ENCODE measurements at places on chromosomes 13 and 19.

DNA sequence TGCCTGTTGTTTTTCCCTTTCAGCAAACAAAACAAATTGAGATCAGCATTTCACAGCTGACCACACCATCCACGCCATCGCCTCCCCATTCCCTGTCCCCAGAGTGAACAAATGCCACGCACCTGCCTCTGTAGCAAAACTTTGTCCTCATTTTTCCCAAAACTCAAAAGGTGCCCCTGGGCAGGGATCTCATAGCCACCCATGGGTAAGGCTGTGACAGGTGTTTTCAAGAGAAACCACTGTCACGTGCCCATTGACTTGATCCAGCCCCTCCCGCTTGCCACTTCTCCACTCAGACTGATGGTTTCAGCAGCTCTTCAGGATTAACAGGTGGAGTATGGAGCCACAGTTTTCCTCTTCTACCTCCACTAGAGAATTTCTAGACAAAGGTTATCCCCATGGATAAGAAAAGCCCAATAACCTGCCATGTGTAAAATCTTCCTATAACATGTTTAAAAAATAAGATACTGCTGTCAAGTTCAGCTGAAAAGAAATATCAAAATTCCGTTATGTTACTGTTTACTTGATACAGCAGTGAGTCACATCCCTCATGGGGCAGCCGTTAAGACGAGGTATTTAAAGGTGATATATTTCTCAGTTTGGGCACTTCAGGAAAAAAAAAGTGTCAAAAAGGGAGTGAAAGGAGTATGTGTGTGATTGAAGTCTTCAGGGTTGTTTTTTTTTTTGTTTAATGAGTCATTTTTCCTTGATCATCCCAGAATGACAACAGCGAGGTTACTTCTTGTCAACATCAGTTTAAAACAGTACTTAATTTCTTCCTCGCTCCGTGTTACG is 63.5 kb upstream of the GPR183 start:
- no peak for DNase-seq

- no peak for DNase-seq
Measured at GRCh38 chr19:13094106-13094504, 8.6 kb downstream of the LYL1 start.

DNA sequence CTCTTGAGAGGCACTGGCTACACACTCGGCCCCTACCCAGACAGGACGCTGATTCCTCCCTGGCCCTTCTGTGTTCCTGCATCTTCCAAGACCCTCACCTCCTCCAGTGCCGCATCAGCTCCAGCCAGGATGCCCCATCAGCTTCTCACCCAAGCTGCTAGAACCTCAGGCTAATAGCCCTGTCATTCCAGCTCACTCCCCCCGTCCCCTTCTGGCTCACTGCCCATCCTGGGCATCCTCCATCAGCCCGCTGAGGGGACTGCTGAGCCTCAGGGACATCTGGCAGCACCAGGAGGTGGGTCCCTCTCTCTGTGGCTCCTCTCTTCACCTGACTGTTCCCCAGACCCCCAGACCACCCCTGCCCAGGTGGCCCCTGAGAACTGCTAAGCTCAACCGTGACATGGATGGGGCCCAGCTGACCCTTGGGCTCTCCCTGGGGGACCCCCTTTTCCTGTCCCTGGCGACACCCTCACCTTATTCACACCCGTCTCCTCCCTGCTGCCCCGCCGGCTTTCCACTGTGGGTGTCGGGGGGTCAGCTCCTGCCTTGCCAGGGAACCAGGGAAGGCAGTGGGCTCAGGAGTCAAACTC is 4.8 kb downstream of the FFAR3 start:
- no peak for DNase-seq

DNA sequence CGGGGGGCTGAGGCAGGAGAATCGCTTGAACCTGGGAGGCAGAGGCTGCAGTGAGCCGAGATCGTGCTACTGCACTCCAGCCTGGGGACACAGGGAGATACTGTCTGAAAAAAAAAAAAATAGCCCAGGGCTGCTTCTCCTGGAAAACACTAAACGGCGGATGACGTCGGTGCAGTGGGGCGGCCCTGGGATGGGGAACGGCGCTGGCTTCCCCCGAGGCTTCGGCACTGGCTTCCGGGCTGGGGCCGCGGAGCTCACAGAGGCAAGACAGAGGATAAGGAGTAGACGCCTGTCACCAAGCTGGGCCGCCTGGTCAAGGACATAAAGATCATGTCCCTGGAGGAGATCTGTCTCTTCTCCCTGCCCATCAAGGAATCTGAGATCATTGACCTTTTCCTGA is 5.0 kb downstream of the PRSS57 start:
- no peak for DNase-seq

GRCh38 chr19:42277821-42278451 is 8.9 kb downstream of the CIC start:
- no peak for DNase-seq

- no peak for DNase-seq
Measured at GRCh38 chr13:106151056-106151699, 384.3 kb downstream of the EFNB2 start.

GRCh38 chr13:103326326-103326725 is 260.1 kb upstream of the SLC10A2 start:
- DNase-seq: no peak

DNA sequence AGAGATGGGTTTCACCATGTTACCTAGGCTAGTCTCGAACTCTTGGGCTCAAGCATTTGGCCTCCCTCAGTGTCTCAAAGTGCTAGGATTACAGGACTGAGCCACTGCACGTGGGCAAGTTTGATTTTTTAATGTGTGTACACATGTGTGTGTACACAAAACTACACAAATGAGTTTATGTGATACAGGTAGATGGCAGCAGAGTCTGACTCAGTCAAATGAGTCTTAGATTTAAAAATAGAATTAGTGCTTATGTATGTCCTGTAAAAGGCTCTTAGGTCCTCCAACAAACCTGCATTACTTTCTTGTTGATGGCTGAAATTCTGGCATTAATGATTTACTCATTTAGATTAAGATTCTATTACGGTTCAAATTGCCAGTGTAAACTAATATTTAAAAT is 293.7 kb downstream of the PCDH17 start:
- DNase-seq: no peak

DNA sequence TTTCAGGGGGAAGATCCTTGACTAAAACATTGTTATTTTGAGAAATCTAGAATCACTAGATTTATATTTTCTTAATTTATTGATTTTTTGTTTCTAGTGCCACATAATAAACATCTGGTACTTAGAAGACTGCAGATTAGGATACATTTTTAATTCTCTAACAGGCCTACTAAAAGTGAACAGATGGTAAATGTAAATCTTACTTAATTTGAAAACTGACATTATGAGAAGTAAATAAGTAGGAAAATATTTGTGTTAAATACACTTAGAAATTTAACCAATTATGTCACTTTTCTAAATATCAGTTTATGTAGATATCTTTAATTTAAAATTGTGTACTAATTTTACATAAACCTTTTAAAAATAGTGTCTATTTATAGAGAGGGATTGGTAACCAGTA is 2255.6 kb upstream of the PCDH20 start:
- DNase-seq: no peak

- DNase-seq: no peak
Measured at GRCh38 chr19:12912571-12912970, 6.5 kb downstream of the SYCE2 start.

DNA sequence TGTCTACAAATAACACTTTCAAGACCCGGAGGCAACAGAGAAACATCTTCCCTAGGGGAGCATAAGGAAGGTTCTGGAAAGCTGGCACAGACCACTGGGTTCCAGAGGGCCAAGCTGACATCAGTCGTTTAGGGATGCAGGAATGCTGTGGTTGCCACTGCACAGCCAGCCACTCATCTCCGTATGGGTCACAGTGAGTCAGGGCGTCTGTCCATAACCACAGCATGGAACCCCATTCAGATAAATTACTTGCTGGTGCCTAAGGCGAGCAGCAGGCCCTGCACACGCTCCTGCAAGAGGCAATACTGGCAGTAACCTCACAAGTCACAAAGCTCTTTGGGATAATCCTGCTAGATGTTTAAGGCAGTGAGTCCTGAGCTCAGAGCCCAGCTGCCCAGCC is 140.9 kb upstream of the UBL3 start:
- DNase-seq: no peak

DNA sequence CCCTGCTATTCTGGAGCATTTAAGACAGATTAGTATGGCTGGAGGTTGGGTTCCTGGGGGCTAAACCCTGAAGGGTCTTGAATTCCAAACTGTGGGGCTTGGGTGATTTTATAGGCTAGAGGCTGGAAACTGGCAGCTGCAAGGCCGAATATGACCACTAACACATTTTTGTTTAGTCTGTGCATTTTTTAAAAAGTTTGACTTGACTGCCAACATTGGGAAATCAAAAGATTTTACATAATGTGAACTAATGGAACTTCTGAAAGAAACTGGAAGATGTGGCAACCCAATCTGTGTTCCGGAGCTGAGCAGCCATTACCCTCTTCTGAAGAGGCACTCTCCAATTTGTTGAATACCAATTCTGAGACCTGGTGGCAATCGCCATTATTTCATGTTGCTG is 5.1 kb downstream of the ZNF784 start:
- DNase-seq: no peak

DNA sequence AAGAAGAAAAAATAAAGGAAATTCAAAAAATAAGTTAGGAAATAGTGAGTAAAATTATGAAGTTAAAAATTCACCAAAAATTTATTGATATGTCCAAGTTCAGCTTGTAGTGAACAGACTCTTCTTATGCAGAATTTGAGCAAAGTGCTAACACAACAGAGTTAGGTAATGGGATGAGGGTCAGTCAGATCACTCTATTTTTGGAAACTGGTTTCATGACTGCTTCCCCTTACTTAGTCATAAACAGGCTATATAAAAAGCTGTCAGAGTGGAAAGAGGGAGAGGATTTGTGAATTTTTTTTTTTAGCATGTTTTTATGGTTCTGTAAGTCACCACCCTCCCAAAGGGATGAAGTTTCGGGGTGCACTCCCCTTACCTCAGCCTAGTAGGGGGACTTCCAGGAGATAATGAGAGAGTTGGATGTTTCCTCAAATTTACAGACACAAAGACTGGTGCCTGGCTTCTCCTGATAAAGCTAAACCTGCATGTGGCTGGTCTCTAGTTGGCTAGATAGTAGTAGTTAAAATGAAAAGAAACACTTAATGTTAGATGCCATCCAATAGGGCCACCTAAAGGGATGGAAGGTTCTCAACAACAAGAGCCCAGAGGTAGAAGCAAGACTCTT is 4.5 kb downstream of the CPB2 start:
- DNase-seq: no peak

DNA sequence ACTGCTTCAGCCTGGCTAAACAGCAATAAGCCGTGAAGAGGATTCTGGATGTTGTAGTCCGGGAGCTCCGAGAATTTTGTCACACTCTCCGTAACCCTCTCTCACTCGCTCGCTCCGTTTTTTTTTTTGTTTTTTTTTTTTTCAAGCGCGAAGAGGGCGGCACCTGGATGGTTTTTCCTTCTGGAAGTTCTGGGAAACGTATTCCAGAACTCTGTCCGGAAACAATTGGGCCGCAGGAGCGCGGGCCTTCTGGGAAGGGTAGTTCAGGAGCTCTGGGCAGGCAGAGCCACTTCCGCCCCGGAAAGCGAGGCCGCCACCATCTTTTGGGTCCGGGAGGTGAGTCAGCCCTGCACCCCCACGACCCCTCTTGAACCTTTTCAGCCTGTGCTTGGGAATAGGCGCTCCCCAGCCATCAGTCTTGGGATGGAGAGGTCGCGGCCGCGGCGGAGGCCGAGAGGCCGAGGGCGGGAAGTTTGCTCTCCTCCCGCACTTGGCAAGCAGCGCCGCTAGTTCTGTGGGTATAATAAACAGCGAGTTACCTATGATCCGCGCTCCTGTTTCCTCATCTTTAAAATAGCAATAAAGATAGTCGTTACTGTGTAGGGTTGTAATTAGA is at the start of gene ZNF227:
Gene ZNF227, plus strand, starts transcription at position 283 of the 616 bp plus-strand sequence. CDS start 5,261 bp downstream, outside the sequence.
- DNase-seq: peak; percentile 75

GRCh38 chr19:2629491-2630351 is 72.8 kb downstream of the GNG7 start:
- DNase-seq: no peak

DNA sequence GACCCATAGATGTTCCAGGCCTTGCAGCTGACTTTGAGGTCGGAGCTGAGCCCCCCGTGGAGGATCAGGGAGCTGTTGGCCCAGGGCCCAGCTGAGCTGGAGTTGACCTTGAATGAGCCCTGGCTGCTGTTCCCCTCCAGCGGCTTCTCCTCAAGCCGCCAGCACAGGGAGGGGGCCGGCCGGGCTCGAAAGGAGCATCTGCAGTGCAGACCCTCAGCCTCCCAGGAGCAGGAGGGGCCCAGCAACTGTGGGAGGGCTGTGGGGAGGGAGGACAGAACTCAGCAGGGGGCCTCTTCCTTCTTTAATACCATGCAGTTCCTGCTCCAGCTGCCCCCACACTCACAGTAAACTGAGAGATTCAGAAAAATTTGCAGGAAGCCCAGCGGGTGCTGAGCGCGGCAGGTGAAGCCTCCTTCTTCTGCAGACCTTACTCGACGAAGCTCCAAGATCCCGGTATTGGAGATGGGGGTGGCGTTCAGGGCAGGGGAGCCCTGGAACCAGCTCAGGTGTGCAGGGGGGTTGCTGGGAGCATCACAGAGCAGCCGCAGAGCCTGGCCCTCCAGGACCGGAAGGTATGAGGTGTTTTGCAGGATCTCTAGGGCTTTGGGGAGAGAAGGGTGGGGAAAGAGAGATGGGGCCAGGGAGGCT is 2.6 kb downstream of the SIGLEC5 start:
- no peak for DNase-seq

DNA sequence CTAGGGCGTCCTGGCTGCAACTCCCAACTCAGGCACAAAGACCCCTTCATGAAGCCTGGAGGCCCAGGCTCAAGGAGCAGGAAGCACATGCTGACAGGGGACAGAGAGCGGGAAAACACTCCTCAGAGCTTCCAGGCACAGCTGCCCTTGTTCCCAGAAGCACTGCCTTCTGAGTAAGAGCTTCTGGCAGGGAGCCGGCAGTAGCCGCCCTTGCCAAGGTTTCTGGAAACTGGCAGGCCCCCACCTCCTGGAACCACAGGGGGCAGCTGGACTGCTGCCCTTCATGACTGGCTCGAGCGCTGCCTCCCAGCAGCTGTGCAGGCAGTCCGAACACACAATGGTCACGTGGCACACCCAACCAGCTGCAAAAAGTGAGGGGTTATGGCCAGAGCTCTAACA is 33.6 kb upstream of the EPHX3 start:
- DNase-seq: no peak

DNA sequence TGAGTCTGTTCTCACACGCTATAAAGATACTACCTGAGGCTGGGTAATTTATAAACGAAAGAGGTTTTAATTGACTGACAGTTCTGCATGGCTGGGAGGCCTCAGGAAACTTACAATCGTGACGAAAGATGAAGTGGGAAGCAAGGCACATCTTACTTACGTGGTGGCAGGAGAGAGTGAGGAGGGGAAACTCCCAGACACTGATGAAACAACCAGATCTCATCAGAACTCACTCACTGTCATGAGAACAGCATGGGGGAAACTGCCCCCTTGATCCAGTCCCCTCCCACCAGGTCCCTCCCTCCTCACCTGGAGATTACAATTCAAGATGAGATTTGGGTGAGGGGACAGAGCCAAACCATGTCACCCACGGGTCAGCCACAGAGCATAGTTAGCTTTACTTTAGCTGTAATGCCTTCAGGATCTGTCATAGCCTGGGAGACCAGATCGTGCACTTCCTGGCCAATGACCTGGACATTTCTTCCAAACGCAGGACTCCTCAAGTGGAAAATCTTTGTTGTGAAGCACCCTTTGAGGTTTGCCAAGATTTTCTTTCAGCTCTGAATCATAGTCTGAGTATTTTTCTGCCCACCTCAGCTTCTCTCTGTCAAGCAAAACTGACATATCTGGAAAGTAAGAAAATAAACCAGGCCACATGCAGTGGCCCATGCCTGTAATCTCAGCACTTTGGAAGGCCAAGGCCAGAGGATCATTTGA is 25.2 kb upstream of the HIF3A start:
- no peak for DNase-seq

GRCh38 chr19:27694361-27695055 is 1518.4 kb downstream of the UQCRFS1 start:
- DNase-seq: no peak

- no peak for DNase-seq
Measured at GRCh38 chr13:72164811-72165210, 297.8 kb upstream of the DACH1 start.

Data from activated gamma-delta T cell treated with Interleukin-2 at 50 U/mL for 16 hours (primary cell).